ENCODE measurements at places on chromosomes 11 and 22.

GRCh38 chr22:37211866-37212173, 457 bp downstream of the SSTR3 start:
- DNase-seq, result no peak

DNA sequence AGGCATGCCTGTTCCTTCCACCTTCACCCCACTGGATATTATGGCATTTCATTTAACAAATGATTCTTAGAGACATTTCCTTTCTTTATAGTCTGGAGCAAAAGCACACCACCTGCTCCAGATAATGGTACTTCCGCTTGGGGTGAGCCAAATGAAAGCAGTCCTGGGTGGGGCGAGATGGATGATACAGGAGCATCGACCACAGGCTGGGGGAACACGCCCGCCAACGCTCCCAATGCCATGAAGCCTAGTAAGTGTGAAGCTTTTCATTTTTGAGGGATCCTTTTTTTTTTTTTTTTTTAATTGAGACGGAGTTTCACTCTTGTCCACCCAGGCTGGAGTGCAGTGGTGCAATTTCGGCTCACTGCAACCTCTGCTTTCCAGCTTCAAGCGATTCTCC, 76.3 kb upstream of the ADSL start:
- no peak for DNase-seq

DNA sequence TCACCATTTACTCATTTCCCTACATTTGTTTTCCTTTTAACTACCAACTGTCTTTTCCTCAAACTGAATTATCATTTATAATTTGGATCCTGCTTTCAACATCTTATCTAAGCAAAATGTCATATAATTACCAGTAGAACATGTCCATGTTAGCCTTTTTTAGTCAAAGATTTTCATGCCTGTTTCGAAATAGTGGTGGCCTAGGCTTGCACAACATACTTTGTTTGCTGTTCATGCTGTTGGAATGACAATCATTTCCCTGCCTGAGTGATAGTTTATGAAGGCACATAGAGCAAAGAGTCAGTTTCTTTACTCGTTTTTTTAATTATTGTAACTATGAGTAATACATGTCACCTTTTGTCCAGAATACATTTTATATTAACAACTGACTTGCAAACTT, 144.3 kb upstream of the ANO3 start:
- no peak for DNase-seq

DNA sequence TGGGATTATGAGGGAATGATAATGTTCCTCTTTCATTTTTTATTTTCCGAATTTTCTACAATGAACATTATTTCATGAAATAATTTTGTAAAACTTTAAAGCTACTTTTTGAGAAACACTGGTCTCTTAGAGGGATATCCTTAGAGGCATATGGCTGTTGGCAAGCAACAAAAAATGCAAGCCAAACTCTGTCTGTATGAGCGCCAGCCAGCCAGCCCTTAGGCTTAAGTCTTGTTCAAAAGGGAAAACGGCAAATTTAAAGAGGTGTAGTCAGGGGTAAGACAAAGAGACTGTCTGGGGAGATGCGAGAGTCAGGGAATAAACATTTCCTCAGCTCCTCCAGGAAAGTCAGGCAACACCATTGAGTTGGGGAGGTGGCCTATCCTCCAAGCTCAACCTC, 22.5 kb downstream of the ASCC2 start:
- DNase-seq, result no peak

- DNase-seq, result no peak
These were observed 72.9 kb downstream of the PIWIL4 start for GRCh38 chr11:94639901-94640721.

- no peak for DNase-seq
These were observed 27.5 kb upstream of the PLAAT3 start for GRCh38 chr11:63641727-63642126.

- no peak for DNase-seq
These were observed 90.8 kb downstream of the RNF169 start for GRCh38 chr11:74839446-74839845.

- no peak for DNase-seq
These were observed 33.5 kb upstream of the TXNRD2 start for GRCh38 chr22:19974935-19975706.

DNA sequence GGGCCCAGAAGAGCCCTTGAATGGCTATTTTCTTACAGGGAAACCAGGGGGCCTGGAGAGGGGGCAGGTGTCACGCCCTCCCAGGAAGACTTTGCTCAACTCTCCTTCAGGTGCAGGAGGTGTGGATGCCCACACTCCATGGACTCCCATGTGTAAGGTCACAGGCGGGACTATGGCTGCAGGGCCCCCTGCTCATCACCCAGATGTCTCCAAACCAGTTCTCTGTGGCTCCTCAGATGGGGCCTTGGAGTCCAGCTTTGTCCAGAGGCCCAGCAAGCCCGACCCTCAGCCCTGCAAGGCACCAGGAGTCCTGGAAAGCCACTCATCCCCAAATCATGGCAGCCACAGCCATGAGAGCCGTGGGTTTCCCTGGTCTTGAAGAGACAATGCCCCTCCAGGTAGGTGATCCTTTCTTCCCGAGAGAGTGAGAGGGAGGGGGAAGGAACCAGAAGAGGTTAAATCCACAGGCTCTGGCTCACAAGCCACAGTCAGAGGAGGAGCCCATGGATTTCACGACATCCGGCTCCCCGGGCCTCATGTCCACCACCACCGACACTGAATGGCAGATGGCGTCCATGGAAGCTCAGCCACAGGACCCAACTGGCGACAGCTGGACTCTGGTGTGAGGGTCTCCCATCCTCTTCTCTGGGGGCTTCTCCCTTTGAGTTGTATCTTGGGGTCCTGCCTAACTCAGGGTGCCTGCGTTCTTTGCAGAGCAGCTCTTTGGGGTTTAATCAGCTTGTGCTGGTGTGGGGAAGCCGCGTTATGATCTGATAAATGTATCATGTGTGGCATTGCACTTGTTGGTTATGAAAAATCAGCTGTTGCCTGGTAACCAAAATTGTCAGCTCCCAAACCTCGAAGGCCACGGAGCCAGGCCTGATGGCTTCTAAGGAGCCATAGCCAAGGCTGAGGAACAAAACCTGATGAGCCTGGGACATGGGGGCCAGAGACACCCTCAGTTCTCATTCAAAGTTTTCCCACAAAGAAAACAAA, 620.4 kb downstream of the BRD1 start:
- no peak for DNase-seq

DNA sequence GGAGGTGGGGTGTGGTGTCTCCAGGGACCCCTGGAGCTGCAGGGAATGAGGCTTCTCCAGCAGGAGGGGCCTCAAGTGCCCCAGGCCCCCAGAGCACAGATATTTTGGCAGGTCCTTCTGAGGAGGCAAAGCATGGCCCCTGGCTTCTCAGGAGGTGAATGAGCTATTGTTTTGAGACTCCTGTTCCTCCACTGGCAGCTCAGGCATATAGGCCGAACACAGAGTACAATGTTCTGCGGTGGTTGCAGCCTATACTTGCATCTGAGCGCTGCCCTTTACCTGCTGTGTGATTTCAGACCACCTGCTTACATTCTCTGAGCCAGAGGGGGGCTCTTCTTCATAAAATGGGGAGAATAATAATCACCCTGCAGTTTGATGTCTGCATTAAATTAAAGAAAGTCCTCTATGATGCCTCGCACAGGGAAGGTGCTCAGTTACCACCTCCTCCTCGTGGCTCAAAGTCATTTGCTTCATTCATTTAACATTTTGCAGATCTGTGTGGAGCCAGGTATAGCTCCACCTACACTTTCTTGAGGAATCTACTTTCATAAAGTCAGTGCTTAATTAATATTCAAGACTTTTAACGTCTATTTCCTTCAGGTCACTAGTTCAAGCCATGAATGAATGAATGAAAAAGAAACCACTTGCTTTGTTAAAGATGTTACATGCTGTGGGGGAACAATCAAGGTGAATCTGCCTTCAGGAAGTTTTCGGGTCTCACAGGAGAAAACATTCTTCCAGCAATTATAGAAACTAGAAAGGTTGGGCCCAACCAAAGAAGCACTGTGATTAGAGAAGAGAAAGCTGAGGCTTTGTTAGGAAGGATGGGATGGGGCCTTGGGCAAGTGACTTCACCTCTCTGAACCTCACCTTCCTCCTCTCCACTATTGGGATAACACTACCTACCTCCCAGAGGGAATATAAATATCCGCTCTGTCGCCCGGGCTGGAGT, 68.4 kb downstream of the ADAMTS15 start:
- DNase-seq, result no peak

GRCh38 chr11:45076761-45077160, 69.7 kb upstream of the PRDM11 start:
- DNase-seq, result no peak

GRCh38 chr22:22168190-22168940, 76.2 kb upstream of the VPREB1 start:
- DNase-seq, result no peak

- DNase-seq, result no peak
These were observed 56.1 kb upstream of the POU2AF2 start for GRCh38 chr11:111189466-111189865.

DNA sequence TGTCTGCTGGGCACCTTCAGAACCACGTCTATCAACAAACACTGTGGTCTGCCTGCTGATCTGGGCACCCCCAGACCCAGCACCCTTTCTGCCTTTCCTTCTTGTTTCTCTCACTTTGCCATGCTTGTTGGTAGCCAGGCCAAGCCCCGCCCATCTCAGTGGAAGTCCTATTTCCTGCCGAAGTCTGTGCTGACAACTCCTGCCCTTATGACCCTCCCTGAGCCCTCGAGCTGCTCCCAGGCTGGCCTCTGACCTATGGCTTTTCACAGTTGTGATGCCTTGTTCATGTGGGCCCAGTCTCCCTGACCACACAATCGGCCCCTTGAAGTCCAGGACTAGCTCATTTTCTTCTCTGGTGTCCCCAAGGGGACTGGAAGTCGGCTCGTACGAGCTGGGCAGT, 132.1 kb downstream of the DSCAML1 start:
- no peak for DNase-seq

DNA sequence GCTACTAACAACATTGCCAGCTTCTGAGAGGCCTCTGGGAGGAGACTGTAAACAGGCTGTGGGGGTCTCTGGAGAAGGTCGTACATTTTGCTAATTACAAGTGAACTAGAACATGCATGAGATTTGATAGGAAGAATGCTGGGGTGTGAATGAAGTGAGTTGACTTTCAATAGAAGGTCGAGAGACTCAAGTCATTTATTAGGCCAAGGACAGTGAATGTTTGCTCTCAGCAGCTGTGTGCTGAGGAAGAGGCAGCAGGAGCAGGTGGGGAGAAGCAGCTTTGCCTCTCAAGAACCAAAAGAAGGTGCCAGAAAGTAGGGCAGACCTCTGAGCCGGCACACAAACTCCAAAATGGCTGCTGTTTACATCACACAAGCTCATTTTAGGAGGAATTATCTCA, 91.7 kb downstream of the PIWIL4 start:
- DNase-seq, result no peak

GRCh38 chr11:96097844-96098421, 174.0 kb upstream of the MTMR2 start:
- DNase-seq, result no peak

GRCh38 chr22:28333088-28333487, 346.6 kb downstream of the TTC28 start:
- no peak for DNase-seq

DNA sequence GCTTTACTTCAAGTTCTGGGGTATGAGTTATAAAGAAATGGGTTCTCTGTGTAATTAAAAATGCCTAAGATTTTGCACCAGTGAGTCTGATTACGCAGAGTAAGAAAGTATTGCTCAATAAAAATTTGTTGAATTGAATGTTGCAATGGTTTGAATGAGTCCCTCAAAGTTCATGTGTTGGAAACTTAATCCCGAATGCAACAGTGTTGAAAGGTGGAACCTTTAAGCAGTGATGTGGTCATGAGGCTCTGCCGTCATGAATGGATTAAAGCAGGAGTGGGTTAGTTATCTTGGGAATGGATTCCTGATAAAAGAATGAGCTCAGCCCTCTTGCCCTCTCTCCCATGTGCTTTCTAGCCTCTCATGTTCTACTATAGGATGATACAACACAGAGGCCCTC, 52.6 kb upstream of the SESN3 start:
- DNase-seq, result no peak

- no peak for DNase-seq
These were observed 49.9 kb downstream of the RAB6A start for GRCh38 chr11:73710964-73711363.

GRCh38 chr11:119699227-119699626, 29.8 kb downstream of the NECTIN1 start:
- no peak for DNase-seq

DNA sequence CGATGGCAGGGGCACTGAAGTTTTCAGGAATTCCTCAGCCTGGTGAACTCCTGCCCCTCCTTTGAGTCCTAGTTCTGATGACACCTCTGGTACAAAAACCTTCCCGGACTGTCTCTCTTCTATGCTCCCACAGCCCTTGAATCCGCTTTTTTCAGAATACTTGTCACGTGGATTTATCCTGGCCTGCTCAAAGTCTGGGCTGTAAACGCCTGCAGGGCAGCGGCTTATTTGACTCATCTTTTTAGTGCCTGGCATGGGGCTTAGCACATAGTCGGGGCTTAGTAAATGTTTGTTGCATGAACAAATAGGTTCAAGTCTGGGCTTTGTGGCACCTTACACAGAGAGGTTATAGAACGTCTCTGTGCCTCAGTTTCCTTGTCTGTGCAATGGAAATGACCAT, 13.4 kb upstream of the KCNJ11 start:
- DNase-seq, result no peak

GRCh38 chr22:42307806-42308563, 37.5 kb upstream of the TCF20 start:
- no peak for DNase-seq

- no peak for DNase-seq
These were observed 68.3 kb upstream of the CTSC start for GRCh38 chr11:88405853-88406252.

GRCh38 chr11:94558468-94558867, 8.7 kb upstream of the PIWIL4 start:
- no peak for DNase-seq

DNA sequence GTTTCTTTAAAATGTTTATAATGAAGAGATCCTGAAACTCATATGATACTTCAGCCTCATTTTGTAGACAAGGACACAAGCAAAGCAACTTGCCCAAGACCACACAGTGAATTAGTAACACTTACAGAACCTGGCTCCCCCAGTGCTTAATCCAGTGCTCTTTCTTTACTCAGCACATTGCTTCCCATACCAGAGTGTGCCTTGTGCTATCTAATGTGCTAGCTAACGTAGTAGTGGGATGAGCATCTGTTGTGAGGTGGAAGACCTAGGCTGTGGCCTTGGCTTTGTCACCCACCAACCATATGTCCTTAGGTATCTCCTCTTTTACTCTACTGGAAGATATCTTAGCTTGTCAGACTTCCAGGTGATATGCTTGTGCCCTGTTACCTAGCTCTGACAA, 5.1 kb downstream of the SPCS2 start:
- DNase-seq, result no peak

DNA sequence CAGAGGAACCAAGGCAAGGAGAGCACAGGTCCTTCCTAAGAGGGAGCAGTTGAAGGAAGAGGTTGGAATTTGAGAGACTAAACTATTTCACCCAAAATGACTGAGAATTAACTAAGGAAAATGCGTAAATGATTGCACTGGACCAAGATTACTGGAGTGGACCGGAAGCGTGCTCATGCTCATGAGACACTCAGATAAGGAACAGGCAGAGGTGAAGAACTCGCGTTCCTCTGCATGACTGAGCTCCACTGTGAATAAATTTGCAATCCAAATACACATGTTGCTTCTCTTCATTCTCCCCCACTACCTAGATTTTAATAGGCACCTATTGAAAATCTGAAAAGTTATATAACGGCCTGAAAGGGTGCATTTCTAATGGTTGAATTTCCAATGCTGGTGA, 207.0 kb downstream of the KIRREL3 start:
- DNase-seq, result no peak

Measured in activated naive CD4-positive, alpha-beta T cell treated with Interleukin-2 at 50 U/mL for 16 hours (primary cell).